ENCODE measurements at places on chromosomes 4 and X.
A peak's percentile ranks its signal among the peaks of the same experiment; 100 is the strongest.

DNA sequence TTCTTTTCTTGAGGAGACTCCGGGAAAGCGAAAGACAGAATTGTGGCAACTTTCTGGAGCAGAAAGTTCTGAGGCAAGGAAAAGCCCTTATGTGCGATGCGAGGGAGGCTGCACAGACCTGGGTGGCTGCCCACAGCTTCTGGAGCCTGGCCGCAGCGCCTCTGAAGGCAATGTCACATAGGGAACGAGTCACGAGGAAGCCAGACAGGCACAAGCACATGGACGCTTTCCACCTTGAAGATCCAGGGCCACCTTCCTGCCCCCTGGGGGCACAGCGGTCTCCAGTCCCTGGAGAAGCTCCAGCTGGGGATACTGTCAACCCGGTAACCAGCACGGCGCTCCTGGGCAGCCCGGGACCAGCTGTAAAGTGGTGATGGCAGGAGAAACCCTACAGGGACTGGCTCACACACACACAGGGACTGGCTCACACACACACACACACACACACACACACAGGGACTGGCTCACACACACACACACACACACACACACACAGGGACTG, 69.8 kb downstream of the MTNR1A start:
- DNase-seq, result no peak

DNA sequence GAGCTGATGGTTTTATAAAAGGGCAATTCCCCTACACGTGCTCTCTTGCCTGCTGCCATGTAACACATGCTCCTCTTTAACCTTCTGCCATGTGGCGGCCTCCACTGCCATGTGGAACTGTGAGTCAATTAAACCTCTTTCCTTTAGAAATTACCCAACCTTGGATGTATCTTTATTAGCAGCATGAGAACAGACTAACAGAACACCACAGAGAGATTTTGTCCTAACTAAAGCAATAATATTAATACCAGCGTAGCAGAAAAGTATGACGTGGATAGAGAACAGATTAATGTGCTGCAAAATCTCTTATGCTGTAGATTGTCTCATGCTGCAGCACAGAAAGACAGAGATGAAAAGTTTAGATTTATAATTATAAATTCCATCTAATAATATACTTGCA, 23.1 kb downstream of the AIMP1 start:
- DNase-seq, result no peak

DNA sequence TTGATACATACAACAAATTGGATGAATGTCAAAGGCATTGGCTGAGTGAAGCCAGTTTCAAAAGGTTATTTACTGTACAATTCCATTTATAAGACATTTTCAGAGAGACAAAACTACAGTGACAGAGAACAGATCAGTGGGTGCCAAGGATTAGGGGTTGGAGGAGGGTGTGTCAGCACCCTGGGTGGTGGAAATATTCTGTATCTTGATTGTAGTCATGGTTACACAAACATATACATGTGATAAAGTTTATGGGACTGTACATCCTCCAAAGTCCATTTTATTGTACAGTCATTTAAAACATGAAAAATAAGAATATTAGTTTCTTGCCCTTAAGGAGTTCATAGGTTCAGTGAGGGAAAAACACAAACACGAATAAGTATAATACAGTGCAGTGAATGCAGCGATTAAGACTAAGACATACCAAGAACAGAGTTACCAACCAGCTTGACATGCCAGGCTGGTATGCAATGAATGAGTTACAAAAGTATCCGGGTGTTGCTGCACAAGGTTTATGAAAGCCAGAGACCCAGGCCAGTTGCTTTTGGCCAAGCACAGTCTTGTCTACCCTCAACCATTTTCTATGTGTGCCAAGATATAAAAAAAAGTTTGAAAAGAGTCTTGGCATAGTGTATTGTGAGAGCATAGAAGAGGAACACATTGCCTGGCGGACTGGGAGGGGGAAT, 123.6 kb downstream of the MSL3 start:
- DNase-seq, result no peak

DNA sequence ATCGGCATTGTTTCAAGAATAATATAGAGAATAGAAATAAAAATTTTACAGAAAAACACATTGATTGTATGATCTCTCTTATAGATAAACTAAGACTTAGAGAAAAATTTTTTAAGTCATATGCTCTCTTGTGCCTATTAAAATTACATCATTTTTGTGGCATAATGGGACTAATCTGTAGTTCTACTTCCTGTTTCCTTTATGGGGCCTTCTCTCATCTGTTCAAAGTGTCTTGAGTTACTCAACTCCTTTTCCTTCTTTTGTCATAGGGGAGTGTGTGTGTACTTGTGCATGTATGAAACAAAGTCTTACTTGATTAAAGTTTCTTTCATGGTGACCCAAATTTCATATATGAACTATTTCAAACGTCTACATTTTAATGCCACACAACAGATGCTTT, 1448.9 kb upstream of the TENM3 start:
- DNase-seq, result no peak

DNA sequence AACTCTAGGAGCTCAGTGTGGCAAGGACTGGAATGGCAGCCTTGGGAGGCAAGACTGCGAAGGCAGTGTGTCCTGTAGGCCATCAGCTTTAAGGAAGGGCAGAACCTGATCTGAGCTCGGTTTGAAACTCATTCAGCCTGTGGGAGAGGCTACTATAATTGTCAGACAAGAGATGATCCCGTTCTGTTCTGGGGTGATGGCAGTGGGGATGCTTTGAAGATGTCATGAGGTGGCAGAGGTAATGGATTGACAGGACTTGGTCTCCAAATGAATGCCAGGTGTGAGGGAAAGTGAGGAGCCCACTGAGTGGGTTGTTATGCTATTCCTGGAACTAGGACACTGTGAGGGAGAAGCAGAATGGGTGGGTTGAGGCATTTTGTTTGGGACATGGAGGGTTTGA, 144.9 kb downstream of the PJA1 start:
- no peak for DNase-seq

DNA sequence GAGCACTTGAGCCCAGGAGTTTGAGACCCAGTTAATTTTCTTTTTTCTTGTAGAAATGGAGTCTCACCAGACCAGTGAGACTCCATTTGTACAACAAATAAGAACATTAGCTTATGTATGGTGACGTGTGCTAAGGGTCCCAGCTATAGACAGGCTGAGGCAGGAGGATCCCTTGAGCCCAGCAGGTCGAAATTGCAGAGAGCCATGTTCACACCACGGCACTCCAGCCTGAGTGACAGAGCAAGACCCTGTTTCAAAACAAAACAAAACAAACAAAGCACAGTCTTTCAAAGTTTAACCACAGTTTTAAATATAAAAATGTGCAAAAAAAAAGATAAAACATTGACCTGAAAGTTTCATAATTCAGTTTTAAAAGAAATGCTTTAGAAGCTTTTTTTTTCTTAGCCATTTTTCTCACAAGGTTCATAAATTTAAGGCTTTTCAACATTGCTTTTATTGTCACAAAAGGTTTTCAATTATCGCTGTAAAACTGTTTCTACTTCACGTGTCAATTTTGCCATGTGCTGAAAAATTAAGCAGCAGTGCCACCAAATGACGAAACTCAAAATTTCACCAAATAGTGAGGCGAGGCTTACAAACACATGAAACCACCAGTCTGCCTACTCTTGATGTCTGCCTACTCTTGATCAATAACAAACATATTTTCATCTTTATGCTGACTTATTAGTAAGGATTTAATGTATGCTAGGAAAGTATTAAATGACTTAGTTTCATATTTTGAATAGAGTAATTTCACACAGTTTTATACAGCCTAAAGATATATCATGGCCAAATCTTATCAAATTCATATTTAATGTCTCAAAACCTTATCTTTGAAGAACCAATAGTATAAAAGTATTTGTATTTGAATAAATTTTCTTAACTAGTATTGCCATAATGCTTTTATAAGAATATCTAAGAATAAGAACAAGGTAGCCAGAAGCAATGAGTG, 126.3 kb downstream of the NEK1 start:
- no peak for DNase-seq

- peak; percentile 91 for DNase-seq
Observed at GRCh38 chr4:105474099-105474518, 247 bp upstream of the PPA2 start.

GRCh38 chr4:186021461-186022167, 47.3 kb upstream of the TLR3 start:
- DNase-seq, result no peak

- DNase-seq, result no peak
Observed at GRCh38 chrX:39174241-39174771, 373.0 kb downstream of the MID1IP1 start.

- no peak for DNase-seq
Observed at GRCh38 chrX:86348669-86349068, 200.4 kb downstream of the DACH2 start.

- DNase-seq, result no peak
Observed at GRCh38 chrX:153885968-153886903, at the start of gene L1CAM. Gene L1CAM, minus strand, starts transcription at chrX:153886173. Its CDS starts 10,337 bp downstream, at chrX:153875836.

DNA sequence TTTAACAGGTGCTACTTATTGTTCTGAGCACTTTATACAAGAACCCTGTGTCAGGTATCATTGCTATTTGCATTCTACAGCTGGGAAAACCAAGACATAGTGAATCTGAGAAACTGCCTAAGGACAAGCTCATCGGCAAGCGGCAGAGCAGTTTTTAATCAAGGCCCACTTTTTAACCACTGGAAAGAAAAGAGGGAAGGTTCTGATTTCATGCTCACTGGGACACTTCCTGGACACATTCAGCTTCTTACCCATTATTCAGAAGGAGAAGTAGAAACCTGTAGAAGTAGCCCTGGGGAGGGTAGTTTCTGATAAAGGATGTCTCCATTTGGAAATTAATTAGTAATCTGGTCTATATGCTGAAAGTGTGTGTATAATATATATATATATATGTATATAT, 2.5 kb upstream of the LNX1 start:
- no peak for DNase-seq

DNA sequence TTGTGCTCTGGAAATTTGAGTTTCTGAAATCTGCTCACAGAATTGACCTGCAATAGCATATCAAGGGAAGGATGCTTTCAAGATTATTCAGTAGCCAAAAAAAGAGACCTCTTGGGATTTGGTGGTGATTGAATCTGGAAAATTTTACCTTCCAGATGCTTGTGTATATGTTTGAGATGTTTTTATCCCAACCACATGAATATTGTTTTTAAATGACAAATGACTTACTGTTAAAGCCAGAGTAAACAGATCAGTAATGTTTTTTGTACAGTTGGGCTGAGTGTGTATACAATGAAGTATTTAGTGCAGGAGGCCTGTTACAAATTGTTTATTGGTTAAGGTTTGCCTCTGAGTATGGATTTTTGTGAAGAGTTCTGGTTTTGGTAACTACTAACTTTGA, 126.5 kb downstream of the CBR4 start:
- DNase-seq, result no peak

DNA sequence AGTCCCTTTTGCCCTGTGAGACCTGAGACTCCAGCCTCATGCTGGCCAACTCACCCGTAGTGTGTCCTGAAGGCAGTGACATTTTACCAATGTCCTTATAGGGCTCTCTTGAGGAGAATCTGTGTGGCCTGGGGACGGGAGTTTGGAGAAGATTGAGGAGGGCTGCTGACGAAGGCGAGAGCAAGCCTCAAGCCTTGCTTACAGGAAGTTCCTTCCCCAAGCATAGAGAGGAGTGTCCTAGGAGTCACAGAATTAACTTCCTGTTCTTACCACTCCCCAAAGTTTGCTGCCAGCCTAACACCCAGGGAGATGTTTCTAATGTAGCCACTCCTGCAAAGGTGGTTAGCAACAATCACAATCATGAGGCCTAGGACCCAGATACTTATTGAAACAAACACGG, at the start of gene NXF3:
NXF3 (minus strand) TSS at position 202 of the 400 bp plus-strand sequence; CDS start at position 82, 120 bp downstream.
- no peak for DNase-seq

DNA sequence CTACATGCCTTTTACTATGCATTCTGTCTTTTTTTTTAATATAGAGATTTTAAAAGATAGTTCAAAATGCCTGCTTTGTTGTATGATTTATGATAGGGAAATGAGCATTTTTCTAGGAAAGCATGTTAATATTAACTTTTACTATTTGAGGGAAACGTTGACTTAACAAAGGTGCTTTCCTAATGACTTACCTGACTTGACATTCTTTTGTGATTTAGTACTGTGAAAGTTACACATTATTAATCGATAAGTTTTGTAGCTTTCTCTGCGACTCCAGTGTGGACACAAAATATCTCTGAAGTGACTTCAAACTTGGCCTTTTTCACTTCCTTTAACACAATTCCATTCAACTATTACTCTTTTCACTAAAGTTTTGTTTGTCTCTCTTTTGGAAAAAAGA, 184.3 kb downstream of the GC start:
- DNase-seq, result no peak

DNA sequence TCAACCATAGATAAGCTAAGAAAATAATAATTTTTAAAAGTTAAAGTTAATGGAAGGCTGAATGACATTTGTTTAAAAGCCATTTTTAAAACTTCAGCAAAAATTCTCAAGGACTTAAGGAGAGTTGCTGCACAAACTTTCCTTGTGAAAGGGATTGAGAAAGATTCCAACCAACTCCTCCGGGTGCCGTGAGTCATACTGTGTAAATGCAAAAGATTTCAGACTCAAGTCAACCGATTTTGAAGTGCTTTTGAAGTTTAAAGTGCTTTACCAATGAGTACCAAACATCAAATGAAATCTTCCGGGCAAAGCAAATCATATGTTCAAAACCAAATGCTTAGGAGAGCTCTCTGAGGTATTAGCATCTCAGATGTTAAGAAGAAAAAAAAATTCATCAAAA, 31.4 kb downstream of the VCX2 start:
- DNase-seq, result no peak

- DNase-seq, result no peak
Observed at GRCh38 chr4:20432088-20432487, 180.4 kb downstream of the SLIT2 start.

- no peak for DNase-seq
Observed at GRCh38 chrX:15849555-15849954, 5.1 kb downstream of the AP1S2 start.

DNA sequence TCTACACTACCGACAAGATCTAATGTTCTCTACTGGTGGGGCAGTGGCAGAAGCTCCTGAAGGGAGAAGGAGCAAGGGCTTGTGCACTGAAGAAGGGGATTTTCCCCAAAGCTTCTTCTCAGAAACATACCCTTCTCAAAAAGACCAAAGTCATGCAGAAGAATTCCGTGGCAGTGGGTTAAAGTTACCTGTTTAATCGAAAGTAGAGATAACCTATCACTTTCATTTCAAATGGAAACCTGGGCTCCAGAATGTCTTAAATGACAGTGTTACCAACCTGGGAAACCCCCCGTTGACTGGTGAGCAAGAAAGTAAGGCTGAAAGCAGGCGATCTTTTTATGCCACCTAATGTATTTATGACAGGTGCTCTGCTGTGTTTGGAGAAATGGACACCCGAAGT, 92.5 kb upstream of the TEX13D start:
- no peak for DNase-seq

Data from sciatic nerve (tissue), 2 donors.